ENCODE measurements at places on chromosomes 3 and 15.

GRCh38 chr3:128112357-128112968, 11.1 kb downstream of the RUVBL1 start:
- peak; percentile 64 for DNase-seq

DNA sequence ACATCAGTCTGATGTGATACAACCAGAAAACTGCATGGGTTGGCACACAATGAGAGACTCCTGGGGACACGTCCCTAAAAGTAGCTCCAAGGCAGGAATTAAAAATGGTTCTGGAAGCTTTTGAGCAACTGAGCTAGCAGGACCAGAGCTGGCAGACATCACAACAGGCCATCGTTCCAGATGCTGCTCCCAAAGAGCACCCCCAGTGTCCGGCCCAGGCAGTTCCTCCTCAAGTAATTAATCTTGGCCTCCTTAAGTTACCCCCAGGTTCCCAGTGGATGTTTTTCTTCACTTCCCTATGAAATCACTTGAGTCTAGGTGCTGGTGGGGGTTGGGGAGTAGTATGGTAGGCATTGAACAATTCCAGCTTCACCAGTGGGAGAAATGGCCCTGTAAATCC, 711.6 kb downstream of the MECOM start:
- no peak for DNase-seq

DNA sequence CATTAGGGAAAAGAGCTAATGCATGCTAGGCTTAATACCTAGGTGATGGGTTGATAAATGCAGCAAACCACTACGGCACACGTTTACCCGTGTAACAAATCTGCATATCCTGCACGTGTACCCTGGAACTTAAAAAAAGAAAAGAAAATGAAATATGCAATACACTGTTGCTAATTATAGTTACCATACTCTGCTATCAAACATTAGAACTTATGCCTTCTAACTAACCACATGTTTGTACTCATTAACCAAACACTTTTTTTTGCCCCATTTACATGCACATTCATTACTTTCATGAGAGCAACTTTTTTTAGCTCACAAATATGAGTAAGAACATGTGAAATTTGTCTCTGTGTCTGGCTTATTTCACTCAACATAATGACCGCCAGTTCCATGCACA, 253.1 kb downstream of the CGGBP1 start:
- no peak for DNase-seq

- no peak for DNase-seq
Observed at GRCh38 chr15:89649013-89649625, 6.1 kb downstream of the KIF7 start.

- no peak for DNase-seq
Observed at GRCh38 chr15:39926526-39926925, 6.5 kb upstream of the GPR176 start.

GRCh38 chr3:126445506-126445905, 30.2 kb downstream of the ZXDC start:
- no peak for DNase-seq

GRCh38 chr3:62229211-62229610, 144.1 kb downstream of the FEZF2 start:
- no peak for DNase-seq

Measured in activated T-cell treated with anti-CD3 and anti-CD28 coated beads, Interleukin-2, amount 50 U/mL, for 72 hours (primary cell).